ENCODE measurements at places on chromosomes 1 and 21.

DNA sequence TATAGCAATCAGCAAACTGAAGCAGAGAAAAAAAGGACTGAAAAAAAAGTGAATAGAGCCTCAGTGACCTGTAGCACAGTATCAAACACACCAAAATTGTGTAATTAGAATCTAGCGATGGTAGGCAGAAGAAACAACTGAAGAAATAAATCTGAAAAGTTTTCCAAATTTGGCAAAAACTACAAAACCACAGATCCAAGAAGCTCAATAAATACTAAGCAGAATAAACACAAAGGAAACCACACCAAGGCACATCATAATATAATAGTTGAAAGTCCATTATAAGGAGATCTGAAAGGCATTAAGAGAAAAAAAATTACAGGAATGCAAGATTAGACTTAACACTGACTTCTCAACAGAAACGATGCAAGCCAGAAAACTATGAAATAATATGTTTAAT lies 7.1 kb upstream of the IL12RB2 start:
- peak; percentile 36 for DNase-seq

GRCh38 chr1:25425098-25426085 lies 4.8 kb upstream of the RHCE start:
- DNase-seq = no peak

DNA sequence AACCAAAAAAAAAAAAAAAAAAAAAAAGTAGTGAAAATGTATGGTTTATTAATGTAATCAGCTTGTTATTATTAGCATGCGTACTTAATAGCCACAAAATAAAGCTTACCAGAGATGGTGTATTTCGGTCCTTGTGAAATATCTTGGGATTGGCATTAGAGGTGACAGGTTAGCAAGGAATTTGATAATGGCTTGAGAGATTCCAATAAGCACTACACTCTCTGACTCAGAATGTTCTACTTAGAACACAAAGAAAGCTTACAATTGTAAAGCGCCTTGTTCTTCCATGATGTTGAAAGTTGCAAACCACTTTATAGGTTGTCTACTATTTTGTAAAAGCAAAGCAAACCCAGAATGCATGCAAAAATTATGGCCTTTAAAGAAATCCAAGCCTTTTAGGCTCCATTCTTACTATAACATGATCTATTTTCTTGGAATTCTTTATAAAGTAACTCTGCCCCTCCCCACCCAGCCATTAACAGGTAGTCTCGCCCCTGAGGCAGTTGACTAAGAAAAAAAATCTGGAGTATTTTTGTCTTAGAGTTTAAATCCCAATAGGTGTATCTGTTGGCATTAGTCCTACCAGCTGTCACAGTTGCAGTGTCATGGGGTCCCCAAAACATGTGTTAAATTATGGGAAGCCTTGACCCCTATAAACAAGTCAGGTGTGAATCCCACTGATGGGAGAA lies 129.2 kb downstream of the DHRS3 start:
- peak; percentile 59 for DNase-seq

GRCh38 chr1:39394598-39394997 lies 96.8 kb upstream of the BMP8A start:
- no peak for DNase-seq

GRCh38 chr21:46017148-46017547 lies 35.6 kb downstream of the COL6A1 start:
- DNase-seq = no peak

- DNase-seq = no peak
Observed at GRCh38 chr1:93938461-93939145, 29.4 kb upstream of the GCLM start.

DNA sequence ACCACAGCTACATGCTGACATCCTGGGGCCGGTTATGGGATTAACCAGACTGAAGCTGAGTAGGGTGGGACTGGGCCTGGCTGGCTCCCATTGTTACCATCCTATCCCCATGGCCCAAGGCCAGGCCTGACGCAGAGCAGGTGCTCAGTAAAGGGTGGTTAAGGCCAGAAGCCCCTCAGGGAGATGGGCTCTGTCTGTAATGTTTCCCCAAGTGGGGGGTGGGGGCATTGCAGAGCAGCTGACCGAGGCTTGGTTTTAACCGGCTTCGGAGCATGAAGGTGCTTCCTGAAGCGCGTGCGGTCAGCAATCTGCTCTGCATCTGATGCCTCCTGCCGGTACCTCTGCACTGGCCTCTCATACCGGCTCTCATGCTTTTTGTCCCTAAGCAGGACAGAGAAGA lies 83.4 kb upstream of the ACTL8 start:
- no peak for DNase-seq

DNA sequence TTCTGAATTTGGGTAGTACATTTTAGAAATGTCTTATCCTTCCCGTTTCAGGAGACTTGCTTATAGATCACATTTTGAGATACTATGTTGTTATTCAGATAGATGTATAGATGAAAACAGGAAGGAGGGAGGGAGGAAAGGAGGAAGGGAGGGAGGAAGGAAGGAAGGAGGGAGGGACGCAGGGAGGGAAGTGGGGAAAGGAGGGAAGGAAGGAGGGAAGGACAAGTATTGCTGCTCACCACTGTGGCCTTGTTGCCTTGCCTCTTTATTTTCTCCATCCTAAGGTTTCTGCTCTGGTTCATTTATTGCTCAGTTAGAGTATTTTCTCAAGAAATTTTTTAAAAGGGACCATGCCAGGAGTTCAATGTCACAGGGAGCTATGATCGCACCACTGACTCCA lies 134.3 kb downstream of the LTN1 start:
- DNase-seq = no peak

DNA sequence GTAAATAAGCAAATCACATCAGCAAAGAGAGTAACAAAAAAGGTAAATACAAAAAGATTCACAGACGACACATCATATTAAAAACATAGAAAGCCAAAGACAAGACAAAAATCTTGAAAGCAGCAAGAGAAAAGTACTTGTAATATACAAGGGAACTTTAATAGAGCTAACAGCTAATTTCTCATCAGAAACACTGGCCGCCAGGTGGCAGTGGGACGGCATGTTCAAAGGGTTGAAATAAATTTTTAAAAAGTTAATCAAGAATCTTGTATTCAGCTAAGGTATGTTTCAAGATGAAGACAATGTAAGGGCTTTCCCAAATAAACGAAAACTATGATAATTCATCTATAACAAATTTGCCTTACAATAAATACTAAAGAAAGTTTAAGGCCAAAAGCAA lies 358.1 kb downstream of the LRRIQ3 start:
- DNase-seq = peak; percentile 4

DNA sequence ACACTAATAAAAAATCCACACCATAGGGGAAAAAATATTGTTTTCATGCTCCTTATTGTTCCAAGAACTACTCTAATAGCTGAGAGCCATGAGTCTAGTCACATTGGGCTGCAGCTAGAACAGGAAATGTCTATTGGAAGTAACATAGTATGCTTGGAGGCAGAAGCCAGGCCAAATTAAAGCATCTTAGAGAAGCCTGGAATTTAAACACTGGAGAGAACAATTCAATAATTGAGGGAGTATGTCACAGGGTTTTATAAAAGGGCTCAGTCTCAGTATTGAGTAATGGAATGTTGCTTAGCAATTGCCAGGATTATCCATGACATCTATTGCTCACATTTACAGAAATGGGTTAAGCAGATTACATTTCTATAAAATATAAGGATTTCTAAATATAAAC lies 471.3 kb downstream of the LMO4 start:
- DNase-seq = no peak

DNA sequence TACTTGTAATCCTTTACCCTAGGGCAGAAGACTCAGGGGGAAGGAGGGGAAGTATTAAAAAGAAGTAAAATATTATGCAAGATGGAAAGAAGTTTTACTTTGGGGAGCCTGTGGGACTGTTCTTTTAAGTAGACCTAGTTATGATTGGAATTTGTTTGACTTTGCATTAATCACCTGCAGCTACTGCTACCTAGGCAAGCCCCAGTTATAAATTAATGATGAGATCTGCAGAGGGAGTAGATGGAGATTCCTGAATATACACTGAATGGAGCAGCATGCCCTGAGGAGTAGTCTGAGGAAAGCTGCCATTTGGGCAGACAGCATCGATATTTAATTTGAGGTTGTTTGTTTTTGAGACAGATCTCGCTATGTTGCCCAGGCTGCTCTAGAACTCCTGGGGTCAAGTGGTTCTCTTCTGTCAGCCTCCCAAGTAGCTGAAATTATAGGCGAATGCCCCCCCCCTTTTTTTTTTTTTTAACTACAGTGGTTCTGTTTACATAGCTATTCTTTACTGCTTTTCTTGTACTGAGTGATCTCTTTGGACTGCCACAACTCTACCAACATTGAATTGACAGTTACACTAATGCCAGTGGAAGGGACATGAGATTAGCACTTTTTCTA lies 81.4 kb upstream of the SERTAD4 start:
- DNase-seq = no peak

- DNase-seq = peak; percentile 66
Observed at GRCh38 chr1:16145030-16145661, 10.7 kb downstream of the EPHA2 start.

DNA sequence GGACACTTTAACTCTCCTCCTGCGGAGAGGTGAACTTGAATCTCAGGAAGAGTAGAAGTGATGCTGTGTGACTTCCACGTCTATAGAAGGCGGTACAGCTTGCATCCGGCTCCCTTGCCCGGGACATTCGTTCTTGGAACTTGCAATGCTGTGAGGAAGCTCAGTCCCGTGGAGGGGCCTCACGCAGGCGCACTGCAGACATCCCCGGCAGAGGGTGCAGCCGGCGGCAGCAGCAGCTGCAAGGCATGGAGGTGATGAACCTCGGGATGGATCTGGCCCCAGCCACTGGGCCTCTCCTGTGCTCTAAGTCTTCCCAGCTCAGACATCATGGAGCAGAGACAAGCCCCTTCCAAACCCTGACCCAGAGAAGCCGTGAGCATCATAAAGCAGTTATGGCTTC lies 61.8 kb upstream of the SOD1 start:
- no peak for DNase-seq

- DNase-seq = peak; percentile 41
Observed at GRCh38 chr1:200314085-200314750, 95.6 kb downstream of the ZNF281 start.

GRCh38 chr1:59877108-59877682 lies 49.4 kb downstream of the CYP2J2 start:
- no peak for DNase-seq

DNA sequence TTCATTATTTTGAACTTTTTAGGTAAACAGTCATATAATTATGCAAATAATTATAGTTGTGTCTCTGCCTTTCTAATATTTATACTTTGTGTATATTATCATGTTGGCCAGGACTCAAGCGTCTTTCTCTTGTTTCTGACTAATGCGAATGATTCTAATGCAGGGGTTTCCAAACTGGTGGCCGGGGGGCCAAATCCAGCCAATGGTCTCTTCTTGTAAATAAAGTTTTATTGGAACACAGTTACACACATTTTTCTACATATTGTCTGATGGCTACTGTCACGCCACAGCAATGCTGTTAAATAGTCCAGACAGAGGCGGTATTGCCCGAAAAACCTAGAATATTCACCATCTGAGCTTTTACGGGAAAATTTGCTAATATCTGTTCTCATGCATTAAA lies 8.9 kb upstream of the POFUT2 start:
- DNase-seq = no peak

- no peak for DNase-seq
Observed at GRCh38 chr1:26060832-26061574, 6.4 kb downstream of the TRIM63 start.

GRCh38 chr1:161250829-161251228 lies 7.7 kb upstream of the PCP4L1 start:
- DNase-seq = no peak

DNA sequence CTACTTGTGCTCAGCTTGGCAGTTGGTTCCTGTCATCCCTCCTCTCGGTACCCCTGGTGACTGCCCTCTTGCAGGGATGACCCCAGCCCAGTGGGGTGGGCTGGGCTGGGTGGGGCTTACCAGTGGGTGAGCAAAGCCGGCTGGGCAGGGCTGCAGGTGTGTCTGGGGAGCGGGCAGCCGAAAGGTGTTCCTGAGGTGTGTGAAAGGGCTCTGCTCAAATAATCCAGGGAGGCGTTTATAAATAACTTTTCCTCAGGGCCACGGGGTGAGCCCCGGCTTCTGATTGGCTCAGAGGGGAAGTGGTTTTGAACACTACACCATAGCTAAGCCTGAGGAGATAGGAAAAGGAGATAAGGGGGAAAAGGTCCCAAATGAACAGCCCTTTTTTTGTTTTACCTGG lies at the start of gene SLC26A9:
SLC26A9 (minus strand) TSS at position 212 of the 400 bp plus-strand sequence. CDS start 7,636 bp downstream, outside the sequence.
- DNase-seq = no peak

DNA sequence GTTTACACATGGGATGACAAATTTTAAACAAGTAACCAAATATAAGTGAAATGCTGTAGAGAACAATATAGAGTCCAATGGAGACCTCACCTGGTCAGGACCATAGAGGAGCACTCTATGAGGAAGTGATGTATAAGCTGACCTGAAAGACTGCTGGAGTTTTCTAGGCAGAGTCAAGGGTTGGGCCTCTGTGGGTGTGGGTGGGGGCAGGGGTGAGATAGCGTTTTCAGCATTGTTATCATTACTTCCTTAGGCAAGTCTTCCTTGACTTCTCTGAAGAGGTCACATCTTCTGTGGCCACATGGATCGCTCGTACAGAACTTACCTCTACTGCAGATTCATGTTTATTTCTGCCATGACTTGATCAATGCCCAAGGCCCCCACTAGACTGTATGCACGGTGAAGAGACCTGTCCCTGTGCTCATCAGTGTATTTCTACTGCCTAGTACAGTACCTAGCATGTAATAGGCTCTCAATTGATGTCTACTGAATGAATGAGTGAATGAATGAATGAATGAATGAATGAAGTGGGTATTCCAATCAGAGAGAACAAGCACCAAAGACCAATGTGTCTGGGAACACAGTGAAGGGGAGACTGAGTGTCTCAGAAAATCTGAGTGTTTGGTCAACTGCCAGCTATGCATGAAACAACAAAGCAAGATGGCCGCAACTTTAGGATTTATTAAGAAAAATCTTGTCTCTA lies 116.5 kb downstream of the RNF220 start:
- no peak for DNase-seq

- DNase-seq = no peak
Observed at GRCh38 chr1:175470591-175470990, 272.8 kb downstream of the TNR start.

DNA sequence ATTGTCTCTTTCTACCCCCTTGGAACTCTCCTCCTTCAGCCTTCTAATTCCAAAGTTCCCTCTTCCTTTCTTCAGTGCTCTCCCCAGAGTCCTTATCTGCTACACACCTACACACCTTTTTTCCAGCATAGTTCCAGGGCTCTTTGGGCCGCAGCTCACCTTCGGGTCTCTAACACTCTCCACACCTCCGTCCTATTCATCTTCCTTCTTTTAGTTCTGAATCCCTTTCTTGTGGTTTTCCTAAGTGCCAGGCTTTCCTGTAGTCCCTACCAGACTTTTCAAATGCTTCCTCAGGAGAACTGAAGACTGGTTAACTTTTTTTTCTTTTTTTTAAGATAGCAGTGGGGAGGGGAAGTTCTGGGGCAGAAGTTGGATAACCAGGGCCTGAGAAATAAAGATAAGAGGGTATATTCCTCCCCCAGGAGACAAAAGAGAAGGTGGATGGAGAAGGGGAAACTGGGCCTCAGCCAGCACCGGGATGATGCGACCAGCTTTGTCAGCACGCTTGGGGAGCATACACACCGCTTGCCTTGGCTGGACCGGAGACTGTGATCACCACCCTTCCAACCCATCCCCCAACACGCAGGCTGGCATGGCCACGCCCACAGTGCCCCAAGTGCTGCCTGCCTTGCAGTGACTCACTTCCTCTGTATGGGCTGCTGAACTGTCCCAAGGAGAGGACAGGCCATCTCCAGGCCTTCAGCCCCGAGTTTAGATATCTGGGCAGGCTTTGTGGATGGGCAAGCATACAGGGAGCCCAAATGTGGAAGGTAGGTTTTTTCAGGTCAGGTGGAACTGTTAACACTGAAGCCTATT lies 2.5 kb upstream of the CERS2 start:
- DNase-seq = no peak
